ENCODE measurements at places on chromosomes 4 and X.

DNA sequence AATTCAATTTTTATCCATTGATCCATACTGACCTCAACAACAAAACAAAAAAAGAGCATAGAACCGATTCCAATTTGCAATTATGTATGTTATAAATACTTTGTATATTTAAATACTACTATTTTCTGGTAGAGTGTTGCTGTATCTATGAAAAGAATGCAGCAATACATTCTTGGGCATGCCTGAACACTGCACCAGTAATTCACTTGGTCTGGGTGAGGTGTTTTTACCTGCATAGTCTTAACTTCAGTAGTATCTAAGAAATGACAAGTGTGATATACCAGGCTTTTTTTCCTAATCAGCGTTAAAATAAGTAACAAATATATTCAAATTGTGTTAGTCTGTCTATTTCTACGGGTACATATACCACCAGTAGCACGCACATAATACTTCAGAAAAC lies 120.2 kb downstream of the KLHL13 start:
- DNase-seq = no peak

DNA sequence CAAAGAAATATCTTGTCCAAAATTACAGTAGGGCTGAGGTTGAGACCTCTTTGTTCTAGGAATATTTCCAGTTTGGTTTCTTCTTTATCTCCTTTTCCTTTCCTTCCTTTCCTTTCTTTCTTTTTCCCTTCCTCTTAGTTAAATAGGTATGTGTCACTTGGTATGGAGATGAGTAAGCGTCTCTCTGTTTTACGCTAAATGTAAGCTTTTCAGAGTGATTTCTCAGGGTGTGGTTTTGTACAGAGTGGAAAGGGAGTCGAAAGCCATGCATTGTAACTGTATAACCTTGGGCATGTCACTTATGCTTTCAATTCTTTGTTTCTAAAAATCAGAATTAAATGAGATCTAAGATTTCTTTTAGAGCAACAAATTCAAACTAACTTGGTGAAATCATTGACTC lies 54.8 kb downstream of the TLL1 start:
- no peak for DNase-seq

- no peak for DNase-seq
Measured at GRCh38 chr4:105343146-105343931, 130.5 kb downstream of the PPA2 start.

- no peak for DNase-seq
Measured at GRCh38 chr4:159143687-159144086, 40.8 kb downstream of the RAPGEF2 start.

DNA sequence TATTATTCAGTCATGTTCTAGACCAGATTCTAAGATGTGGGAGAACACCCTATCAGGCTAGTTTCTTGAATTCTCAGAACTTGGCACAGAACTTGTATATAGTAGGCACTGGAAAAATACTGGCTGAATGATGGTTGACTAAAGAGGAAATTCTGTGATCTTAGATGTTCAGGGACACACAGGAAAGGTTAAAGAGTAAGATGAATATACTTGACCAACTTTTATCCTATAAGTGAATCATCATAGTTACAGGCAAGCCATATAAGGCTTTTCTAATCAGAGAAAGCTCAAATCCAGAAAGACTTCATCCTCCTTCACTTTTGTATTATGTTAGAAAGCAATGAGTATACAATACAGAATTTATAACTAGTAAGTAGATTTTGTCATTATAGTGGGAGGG lies 53.8 kb downstream of the SEPTIN11 start:
- no peak for DNase-seq

DNA sequence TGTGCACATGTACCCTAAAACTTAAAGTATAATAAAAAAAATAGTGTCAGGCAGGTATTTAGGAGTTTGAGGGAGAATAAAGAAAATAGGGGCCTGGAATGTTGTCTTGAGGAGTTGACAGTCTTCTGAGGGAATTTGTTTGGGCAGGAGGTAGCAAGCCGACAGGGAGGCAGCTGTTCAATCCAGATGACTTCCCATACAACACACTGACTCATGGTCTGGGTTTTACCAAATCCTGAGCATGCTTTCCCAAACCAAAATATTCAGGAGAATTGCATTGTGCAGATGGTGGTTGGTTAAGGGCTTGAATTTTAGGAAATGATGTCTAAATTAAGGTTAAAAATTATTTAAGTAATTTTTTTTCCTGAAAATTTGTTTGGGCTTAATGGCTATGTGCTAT lies 430.0 kb downstream of the INPP4B start:
- DNase-seq = no peak

DNA sequence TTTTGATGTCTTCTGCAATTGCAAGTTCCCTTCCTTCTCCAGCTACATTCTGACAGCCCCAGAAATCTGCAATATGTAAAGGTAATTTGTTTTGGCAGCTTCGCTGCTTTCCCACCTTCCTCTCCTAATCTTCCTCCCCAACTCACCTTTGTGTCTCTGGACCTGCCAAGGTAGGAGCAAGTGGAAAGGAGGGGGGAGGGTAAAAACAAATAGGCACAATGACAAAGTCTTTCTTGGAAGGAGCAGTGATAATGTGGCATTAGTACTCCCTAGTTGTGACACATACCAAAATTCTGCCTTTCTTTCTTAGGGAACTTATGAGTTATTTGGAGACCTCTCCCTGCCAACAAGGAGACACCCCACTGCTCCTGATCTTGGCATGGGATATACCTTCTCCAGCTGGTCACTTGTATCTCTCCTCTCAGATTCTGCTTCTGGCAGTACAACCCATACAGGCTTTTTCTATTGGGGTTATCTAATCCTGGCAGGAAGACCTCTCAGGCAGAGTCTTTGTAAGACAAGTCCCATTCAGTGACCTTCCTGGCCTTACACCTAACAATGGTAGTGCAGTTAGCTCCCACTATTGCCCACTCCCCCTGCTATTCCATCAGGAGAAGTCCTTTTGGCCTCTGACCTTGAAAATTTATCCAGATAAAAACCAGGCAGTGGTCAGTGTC lies 24.2 kb downstream of the F8 start:
- no peak for DNase-seq

DNA sequence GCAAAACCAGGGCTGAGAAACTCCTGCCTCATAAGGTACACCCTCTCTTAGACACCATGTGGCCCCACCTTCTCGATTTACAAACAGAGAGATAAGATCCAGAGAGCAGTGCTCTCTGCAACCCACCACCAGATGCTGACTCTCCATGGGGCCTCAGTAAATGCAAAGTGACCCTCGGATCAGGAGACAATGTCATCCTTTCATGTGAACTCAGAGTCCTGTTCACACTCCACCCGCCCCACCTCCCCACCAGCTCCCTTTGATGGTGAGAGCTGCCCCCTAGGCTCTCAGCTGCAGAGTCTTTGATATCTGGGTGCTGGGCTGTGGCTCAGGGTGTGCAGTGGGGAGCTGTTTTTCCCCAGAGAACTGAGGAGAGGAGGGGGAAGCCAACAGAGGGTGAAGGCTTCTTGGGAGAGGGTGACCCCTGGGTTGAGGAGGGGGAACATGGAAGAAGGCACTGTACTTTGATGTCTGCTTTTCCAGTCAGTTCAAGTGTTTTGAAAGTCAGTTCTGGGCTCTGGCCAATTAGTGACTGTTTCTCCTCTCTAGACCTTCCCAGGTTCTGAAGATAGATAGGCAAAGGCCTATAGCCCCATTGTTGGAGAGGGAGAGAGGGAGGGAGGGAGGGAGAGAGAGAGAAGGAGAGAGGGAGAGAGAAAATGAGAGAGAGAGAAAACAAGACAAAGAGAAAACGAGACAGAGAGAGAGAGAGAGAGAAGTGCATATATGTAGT lies 88.2 kb downstream of the SCD5 start:
- DNase-seq = no peak

DNA sequence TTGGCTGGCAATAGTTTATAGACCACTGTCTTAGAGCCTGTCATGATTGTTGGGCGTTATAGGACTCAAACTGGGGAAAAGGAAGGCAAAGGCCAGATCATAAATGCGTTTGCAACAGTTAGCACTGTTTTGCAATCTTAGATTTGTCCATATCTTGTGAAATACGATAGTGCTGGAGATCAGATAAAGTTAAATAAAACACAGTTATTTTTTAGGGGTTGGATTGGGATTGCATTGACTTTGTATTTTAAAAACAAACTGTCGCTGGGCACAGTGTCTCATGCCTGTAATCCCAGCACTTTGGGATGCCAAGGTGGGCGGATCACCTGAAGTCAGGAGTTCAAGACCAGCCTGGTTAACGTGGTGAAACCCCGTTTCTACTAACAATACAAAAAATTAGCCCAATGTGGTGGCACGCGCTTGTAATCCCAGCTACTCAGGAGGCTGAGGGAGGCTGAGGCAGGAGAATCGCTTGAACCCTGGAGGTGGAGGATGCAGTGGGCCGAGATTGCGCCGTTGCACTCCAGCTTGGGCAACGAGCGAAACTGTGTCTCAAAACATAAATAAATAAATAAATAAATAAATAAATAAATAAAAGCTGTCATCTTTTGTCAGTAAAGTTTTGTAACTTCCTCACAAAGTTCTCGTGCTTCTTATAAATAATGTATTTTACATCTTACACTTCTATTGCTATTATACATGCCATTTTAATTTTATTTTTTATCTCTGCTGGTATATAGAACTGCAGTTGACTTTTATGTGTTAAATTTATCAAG lies 117.2 kb downstream of the KDM6A start:
- DNase-seq = no peak

- DNase-seq = no peak
Measured at GRCh38 chr4:145709843-145710242, 29.9 kb downstream of the C4orf51 start.

- DNase-seq = no peak
Measured at GRCh38 chrX:13463608-13464007, 105.8 kb upstream of the EGFL6 start.
